Stimulated activated memory B cell treated with anti-CD40 and anti-IgM and Interleukin-4, amounts not matched to agents 10 μg/mL and 1 μg/mL and 100 μg/mL, for 72 hours (primary cell): ENCODE measurements at places on chromosomes 4 and X.

- ATAC-seq, result no peak
Measured at GRCh38 chrX:11750046-11750445, 8.0 kb upstream of the MSL3 start.

- ATAC-seq, result no peak
Measured at GRCh38 chr4:94882756-94883155, 125.0 kb downstream of the BMPR1B start.

GRCh38 chrX:108123591-108124366 is 32.2 kb downstream of the ATG4A start:
- no peak for ATAC-seq

DNA sequence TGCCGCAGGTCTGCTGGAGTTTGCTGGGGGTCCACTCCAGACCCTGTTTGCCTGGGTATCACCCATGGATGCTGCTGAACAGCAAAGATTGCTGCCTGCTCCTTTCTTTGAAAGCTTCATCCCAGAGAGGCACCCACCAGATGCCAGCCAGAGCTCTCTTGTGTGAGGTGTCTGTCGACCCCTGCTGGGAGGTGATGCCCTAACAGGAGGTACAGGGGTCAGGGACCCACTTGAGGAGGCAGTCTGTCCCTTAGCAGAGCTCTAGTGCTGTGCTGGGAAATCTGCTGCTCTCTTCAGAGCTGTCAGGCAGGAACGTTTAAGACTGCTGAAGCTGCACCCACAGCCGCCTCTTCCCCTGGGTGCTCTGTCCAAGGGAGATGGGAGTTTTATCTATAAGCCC is 162.7 kb downstream of the NAF1 start:
- ATAC-seq, result no peak

- ATAC-seq, result no peak
Measured at GRCh38 chr4:8143392-8144140, 15.0 kb downstream of the ABLIM2 start.

- ATAC-seq, result peak; percentile 85
Measured at GRCh38 chr4:2487632-2488031, 18.7 kb downstream of the RNF4 start.

DNA sequence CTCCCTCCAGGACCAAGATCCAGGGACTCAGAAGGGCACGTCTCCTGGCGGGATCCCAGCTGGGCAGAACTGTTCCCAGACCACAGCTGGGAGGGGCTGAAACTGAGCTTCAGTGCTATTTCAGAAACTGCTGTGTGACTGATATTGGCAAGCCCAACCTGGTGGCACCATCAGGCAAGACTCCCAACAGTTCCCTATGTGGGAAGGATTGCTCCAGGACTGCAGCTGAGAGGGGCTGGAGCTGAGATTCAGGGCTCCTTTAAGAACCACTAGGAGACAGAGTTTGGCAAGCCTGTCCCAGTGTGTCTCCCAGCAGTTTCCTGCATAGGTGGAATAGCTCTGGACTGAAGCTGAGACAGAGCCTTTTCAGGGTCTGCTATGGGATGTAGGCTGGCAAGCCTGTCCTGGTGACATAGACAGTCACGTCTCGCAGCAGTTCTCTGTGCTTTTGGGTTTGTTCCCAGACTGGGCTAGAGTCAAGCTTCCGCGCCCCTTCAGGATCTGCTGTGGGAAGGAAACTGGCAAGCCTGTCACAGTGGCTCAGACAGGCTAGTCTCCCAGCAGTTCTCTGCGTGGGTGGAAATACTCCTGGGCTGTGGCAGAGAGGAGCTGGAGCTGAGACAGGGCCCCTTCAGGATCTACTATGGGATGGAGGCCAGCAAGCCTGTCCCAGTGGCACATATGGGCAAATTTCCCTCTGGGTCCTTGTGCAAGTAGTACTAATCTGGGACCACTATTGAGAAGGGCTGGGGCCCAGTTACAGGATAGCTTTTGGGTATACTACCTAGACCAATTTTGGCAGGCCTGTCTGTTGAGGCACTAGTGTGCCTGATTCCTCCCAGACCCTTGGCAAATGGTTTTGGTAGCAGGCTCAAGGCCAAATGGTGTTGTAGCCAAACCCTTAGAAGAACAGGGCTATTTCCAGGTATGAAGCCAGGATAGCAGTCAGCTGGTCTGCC is 20.2 kb upstream of the MED14 start:
- ATAC-seq, result no peak

GRCh38 chr4:143700046-143700415 is 444 bp downstream of the FREM3 start:
- ATAC-seq, result no peak

DNA sequence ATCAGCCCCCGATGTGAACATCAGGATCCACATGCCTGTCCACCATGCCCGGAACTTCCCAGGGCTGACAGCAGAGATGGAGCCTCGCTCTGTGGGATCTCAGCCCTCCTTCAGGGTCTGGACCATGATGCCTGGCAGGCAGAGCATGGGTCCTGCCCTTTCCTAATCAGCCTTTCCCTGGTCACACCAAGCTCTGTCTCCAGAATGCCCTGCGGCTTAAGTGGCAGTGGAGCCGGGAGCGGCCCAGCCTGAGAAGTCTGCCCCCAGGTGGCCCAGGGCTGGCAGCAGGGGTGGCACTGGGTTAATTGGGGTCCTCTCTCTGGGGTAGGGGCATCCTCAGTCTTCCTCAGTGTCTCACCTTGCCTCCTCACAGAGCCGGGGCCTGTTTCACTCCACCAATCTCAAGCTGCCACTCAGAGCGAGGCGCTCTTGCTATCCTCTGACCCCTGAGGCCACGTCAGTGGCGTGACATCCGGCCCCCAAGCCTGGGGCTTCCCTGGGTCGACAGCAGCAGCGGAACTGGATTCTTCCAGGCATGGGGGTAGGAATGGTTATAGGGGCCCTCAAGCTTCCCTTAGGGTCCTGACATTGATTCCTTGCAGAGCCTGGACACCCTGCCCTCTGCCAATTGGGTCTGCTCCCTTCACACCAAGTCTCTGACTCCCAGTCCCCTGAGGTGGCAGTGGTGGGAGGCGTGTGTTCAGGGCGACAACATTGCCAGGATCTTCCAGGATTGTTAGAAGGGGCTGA is 20.8 kb upstream of the TMEM185A start:
- ATAC-seq, result no peak

DNA sequence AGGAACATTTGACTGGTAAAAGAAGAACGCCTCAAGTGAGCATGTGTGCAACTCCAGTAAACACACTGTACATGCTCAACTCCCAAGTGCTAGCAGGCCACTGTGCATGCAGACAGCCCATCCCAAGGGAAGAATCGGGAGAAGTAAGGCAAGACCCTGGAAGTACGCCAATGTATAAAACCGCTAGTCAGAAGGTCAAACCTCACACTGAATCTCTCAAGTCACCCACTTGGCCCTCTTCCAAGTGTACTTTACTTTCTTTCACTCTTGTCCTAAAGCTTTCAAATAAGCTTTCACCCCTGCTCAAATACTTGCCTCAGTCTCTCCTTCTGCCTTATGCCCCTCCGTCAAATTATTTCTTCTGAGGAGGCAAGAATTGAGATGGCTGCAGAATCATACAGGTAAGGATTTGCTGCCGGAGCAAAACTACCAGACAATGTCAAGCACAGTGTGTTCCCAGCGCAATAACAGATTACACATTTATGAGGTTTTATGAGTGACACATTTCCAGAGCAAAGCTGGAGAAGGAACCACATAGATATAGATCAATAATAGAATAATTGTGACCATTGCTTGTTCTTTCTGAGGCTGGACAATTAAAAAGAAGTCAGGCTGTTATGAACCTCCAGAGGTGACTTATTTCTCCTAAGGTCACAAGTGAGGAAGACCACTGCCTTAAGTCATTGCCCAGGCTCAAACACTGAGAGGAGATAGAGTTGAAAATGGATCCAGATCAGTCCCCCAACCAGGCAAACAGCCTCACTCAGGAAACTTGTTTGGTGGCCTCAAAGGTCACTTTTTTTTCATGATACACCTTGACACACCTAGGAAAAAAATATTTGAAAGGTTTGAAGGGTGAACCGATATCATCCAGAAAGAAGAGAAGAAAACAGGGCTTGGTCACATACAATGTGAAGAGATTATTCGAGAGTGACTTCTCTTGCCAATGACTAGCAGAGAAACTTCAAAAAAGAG is 26.3 kb downstream of the CXCL1 start:
- ATAC-seq, result no peak

DNA sequence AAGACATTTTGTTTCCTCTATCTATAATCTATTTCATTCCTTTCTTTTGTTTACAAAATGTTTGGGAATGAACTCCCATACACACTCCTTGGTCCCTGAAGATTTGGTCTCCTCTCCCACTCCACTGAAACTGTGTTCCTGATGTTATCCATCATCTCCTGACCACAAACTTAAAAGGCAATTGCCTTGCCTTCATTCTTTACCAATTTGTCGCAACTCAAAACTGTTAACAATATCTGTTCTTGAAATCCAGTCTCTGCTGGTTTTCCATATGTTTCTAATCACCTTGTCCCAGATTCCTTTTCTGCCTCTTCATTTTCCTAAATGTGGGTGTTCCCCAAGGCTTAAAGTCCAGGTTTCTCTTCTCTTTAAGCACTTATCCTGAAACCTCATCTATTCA is 262.2 kb upstream of the TTC29 start:
- ATAC-seq, result no peak

- no peak for ATAC-seq
Measured at GRCh38 chr4:20255823-20256222, 4.1 kb downstream of the SLIT2 start.

DNA sequence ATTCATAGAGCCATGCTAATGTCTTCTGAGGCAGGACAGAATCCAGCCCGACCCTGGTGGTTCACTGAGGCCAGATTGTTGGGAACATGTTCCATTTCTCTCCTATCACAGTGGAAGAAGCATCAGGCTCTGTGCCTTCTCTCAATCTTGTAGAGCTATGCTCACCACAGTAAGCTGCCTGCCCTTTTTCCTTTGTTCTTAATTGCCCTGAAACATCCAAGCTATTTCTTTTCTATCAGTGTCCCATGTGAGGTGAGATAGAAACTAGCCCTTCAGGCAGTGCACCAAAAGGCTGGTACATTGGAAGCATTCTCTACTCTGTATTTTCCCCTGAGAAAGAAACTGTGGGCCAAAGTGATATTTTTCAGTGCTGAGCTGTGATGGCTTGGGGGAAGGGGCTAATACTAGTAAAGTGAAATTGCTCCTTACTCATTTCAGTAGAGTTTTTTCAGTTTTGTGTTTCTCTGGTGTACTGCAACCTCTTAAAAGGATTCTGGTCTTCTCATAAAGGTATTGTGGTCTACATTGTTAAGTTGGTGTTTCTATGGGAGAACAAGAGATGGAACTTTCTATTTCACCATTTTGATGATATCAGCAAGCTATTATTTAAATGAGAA is 611.2 kb downstream of the RPA4 start:
- no peak for ATAC-seq

GRCh38 chrX:107831071-107831730 is 5.5 kb downstream of the MID2 start:
- ATAC-seq, result no peak
